ENCODE measurements at places on chromosomes 5 and 9.

GRCh38 chr5:150789943-150790611, 11.5 kb downstream of the SMIM3 start:
- no peak for DNase-seq

DNA sequence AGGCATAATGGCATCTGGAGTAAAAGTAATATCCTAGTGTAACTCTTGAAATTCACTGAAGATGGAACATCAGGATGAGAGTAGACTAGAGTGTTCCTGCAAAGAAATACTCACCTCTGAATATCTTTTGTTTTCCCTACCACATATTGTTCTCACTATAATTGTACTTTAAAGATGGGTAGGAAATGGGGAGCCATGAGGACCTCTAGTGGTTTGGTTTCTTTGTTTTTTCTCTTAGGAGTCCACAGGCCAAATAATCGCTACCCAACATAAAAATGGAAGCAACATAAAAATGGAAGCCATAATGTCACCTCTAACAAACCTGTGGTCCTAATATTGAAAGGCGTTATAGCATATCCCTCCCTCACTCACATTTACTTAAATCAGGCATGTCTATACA, 2375.8 kb downstream of the MAT2B start:
- no peak for DNase-seq

DNA sequence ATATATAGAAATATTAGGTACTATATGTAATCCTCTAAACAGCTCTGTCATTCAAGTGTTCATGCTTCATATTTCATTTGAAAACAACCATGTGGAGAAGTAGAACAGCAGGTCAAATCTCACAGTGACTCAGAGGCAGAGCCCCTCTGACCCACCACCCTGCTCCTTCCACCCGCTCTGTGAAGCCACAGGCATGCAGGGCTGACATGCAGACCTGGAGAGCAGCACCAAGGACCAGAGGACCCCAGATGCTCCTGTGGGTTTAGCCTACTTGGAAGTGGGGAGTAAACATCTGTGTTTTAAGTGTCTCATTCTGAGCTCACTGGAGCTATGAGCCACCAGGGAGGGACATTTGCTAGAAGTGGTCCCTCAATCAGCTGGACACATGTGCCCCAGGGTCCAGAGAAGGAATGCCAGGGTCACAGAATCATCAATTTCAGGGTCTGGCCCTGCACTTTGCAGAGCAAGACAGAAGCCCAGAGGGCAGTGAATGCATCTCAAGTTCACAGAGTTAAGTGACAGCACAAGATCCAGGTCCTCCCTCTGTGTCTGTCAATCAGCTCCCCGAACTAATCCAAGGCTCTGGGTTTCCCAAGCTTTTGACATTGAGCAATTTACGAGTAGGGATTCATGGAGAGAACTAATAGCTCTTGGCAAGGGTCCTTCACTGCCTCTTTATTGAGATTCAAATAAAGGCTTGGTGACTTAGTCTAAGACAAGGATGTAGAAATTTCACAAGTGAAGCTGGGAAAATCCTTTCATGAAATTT, 441.1 kb downstream of the SEMA5A start:
- DNase-seq: no peak

GRCh38 chr5:72552041-72552557, 44.9 kb upstream of the ZNF366 start:
- DNase-seq: no peak

DNA sequence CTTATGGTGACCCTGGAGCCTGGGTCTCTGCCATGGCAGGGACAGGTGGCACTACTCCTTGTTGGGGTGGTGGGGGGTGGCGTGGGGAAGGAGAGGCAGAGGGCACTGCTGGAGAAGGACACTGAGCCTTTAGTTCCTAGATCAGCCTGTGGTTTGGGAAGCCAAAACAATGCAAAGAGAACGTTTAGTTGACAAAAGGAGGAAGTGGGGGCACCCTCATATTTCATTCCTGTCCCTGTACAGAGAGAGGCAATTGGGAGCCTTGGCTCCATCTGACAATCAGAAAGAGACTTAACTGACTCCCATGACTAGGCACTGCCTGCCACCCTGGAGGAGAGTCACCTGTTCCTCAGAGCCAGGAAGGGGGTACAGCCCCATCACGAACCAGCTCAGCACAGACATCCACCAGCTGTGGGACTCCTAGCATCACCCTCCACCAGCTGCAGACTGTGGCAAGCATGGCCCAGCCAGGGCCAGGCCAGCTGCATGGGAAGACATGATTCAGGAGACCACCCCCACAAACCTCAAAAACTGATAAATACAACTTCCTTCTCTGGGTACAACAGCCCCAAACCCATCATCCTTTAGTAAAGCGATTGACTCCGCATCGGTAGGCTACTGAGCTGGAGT, 257.5 kb downstream of the HSPA4 start:
- no peak for DNase-seq

GRCh38 chr9:99567436-99567835, 254.2 kb upstream of the NR4A3 start:
- DNase-seq: no peak

DNA sequence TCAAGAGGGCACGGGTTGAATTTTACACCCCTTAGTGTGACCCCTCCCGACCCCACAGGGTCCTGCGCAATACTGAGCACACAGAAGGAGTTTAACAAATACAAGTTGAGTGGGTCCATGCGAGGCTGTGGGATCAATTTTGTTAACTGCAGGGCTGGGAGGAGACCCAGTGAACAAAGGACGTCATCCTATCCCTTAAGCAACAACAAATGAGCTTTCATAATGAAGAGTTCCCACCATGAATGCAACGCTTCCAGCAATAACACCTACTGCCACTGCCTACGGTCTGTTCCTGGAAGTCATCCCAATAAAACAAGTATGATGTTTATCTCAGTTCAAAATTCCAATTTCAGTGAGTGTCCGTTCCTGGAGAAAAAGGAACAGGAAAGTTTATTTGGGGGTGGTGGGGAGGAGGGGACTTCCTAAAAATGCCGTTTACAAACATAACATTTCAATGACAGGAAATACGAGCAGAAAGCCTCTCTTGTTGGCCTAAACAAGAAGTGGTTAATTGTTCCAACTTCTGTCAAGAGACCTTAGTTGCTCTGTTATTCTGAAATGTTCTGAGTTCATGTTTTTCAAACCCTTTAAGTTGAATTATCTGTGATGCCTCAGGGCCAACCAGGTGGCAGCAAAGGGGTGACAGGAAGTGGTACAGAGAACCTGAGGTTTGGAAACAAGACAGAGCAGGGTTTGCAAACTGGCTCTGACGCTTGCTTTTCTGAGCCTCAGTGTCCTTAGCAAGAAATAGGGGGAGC, 65.8 kb upstream of the PLPP6 start:
- DNase-seq: no peak

- no peak for DNase-seq
Observed at GRCh38 chr5:114223866-114224265, 138.0 kb upstream of the KCNN2 start.

DNA sequence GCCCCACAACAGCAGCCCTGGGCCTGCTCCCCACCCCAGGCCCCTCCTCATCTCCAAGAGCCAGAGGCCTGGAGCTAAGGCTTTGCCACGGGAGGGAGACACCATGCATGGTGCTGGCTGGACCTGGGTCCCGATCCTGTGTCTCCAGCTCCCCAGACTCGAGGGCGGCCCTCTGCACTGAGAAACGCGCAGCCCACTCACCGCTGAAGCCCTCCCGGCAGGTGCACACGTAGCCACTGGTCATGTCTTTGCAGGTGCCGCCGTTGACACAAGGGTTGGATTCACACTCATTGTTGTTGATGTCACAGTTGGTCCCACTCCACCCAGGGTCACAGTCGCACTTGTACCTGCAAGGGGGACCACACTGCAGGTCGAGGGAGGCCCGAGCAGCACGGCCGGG, 30.4 kb upstream of the SEC16A start:
- DNase-seq: no peak

DNA sequence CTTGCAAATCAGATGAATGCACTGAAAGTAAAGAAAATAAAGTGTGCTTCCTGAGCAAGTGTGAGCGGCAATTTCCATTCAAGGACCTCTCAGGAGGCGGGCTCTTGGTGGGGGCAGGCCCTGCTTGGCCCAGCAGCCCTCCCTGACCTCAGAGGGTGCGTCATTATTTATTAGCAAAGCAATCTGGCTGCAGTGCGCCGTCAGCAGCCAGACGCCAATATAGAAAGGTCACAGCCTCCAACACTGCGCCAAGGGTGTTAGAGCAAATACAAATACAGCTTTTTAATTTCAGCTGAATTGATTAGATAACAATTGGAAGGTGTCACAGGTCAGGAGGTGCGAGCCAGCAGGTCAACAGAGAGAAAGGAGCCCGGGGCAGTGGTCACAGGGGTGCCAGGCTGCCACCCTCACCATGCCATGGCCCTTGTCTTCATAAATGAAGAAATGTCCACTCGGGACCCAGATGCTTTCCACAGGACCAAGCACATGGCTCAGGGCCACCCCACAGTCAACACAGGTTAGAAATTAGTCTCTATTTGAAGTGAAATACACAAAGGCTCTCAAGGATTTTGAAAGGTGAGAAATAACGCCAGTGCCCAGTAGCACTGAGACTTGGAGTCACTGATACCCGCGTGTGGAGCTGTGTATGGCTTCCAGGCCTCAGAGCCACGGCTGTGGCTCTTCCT, 309.8 kb downstream of the IRX2 start:
- DNase-seq: no peak

DNA sequence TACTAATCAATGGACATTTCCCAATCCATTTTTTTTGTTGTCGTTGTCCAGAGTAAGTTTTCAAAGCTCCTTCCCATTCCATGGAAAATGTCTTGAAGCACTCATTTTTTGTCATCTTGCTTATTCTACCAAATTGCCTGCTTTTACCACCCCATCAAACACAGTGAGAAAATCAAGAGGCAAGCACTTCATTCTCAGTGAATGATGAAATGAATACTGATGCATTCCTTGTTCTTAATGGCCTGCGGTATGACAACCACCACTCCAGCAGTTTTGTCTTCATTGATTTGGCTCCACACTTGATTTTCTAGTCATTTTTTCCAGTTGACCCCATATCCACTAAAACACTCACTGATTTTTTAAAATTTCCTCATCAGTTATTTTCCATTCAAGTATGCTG, 193.5 kb upstream of the ANKH start:
- no peak for DNase-seq

DNA sequence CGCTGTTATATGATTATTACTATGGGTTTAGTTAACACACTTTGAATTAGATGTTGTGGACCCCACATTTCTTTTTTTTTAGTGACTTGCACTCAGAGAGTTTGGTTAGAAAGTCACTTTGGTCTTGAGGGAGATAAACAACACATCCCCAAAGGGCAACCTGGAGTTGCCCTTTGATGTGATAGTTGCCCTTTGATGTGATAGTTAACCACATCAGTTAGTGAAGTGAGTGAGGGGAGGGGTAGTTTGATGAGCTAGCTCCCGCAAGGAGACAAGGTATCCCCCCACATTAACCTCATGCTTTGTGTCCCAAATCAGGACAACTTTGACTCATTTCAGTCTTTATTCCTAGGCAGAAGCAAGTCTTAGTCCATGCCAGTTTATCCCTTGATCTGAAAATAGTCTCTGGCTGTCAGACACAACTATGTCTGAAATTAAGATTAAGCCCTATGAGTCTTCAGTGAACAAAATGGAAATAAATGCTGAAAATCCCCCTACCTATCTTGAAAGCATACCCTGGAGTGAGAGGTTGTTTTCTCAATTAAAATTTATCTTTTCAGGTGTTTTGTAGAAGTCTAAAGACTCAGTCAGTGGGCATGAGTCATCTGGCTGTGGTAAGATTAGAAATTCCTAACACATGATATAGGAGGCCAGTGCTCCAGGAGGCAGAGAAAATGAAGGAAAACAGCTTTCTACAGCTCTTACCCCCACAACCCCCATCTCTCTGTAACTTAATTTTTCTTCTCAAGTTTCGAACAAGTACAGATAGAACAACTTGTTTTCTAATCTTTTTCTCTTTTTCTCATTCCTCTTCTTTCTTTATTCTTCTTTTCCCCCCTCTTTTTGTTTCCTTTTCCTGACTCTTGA, 208.9 kb upstream of the DMRTA1 start:
- DNase-seq: no peak

GRCh38 chr5:175816348-175816747, 55.0 kb upstream of the CPLX2 start:
- no peak for DNase-seq

GRCh38 chr5:158431369-158432029, 572.6 kb upstream of the CLINT1 start:
- no peak for DNase-seq

DNA sequence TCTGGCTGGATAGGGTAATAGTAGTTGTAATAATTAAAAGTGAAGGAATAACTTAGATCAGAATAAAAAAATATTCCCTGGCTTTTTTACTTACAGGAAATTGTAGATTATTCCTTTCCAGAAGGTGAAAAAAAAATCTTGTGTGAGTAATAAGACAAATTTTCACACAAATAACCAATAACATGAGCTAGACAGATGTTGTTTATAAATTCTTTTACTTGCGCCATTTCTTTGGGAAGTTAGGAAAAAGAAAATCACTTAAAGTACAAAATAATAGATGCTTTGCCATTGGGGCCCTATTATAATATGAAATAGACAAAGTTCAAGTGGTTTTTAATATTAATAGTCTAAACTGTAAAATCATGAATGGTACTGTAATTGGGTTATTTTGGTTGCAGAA, 204.1 kb downstream of the ARRDC3 start:
- no peak for DNase-seq

- no peak for DNase-seq
Observed at GRCh38 chr5:125293726-125294125, 547.3 kb upstream of the ZNF608 start.

GRCh38 chr5:165272436-165272835, 1767.0 kb downstream of the MAT2B start:
- no peak for DNase-seq

DNA sequence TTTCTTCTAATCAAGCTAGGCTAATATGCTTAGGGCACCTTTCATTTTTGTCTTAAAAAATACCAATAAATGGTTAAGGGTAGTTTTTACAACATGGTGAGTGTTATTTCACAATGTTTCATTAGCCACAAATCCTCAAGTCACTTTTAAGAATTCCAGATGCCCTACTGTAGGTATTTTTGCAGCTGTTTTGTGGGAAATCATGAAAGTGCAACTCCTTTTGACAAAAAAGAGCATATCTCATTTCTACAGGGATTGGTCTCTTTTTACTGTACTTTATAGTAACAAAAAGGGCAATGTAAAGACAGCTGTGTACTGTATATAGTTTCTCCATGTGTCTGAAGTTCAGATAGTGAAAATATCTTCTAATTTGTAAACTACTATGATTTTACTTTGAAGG, 28.3 kb upstream of the GAS1 start:
- DNase-seq: no peak

DNA sequence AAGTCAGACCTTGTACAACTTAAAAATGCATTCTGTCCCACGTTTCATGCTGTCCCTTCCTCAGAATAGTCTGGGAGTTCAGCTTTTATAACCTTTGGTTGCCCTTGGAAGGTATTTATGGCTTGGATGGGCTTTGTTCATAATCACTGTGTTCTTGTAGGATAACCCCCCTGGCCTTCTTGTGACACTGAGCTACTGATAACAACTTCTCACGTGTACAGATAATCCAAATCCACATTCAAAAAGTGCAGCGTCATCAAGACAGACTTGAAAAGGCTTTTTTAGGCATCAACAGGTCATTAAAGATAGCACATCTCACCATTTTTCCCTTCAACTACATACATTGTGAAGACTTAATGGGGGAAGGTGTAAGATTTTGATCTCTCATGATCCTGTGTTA, 42.0 kb downstream of the SLC1A3 start:
- no peak for DNase-seq

GRCh38 chr5:68405784-68406743, 190.5 kb downstream of the PIK3R1 start:
- no peak for DNase-seq

- no peak for DNase-seq
Observed at GRCh38 chr9:17757816-17758215, 178.9 kb downstream of the SH3GL2 start.

Measured in esophagus squamous epithelium (tissue), 5 donors.